ENCODE measurements at places on chromosomes 4 and X.

DNA sequence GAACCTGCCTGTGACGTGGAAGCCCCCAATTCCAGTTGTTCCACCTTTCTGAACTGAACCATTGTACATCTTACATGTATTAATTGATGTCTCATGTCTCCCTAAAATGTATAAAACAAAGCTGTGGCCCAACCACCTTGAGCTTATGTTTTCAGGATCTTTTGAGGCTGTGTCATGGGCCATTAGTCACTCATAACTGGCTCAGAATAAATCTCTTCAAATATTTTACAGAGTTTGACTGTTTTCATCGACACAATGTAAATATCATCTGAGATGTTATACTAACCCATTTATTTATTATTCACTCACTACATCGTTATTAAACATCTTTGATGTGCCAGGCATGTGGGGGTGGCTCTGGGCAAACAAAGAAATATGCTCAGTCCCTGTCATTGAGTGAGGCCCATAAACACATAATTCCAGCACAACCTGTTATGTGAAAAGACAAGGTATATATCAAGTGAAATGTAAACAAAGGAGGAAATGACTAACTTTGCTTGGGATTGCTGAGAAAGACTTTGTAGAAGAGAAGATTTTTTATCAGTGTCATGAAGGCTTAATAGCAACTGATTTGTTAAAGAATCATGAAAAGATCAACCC, 34.5 kb upstream of the PPM1K start:
- peak; percentile 7 for DNase-seq

- peak; percentile 68 for DNase-seq
Observed at GRCh38 chr4:10701702-10702460, 17.3 kb upstream of the CLNK start.

- DNase-seq = no peak
Observed at GRCh38 chr4:142098380-142098779, 462.0 kb downstream of the IL15 start.

GRCh38 chr4:23737571-23737970, 152.3 kb downstream of the PPARGC1A start:
- DNase-seq = peak; percentile 6

DNA sequence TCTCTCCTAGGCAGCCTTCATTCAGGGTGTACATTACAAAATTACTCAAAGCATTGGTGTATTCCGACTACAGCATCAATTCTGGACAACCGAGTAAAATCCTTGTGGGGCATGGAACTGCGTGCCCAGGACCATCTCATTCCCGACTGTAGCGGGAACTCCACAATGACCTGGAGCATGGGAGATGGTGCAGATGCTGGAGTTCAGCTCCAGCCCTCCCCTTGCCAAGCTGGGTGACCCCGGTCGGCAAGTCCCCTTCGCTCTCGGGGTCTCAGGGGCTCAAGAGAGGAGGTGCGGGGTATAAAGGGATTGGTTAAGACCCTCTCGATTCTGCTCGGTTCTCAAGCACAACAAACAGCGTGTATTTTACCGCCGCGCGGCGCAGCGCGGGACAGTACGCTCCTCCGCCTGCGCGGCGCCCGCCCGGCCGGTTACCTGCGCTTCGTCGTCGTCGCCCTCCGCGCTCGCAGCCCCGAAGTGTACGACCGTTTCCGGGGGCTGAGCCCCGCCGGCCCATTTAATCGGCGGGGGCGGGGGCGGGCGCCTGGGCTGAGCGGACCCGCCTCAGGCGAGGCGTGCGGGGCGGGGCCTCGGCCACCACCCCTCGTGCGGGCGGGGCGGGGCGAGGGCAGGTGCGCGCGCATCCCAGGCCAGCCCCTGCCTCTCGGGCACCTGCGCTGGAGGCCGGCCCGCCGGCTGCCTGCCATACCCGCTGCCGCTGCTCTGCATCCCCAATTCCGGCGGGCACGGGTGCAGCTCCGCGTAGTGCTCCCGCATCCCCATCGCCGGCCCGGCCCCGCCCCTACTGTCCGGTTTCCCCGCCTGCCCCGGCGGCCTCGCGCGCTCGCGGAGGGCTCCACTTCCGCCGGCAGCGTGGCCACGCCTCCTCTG, at the start of gene G6PD:
Gene G6PD, minus strand, starts transcription at position 493 of the 891 bp plus-strand sequence. CDS start 691 bp downstream, outside the sequence.
- DNase-seq = peak; percentile 44

GRCh38 chr4:39319676-39320075, 46.5 kb downstream of the RFC1 start:
- peak; percentile 97 for DNase-seq

- no peak for DNase-seq
Observed at GRCh38 chr4:7868892-7869471, 70.7 kb downstream of the AFAP1 start.

GRCh38 chr4:169657470-169658107, 37.2 kb downstream of the CLCN3 start:
- DNase-seq = no peak

GRCh38 chr4:82797405-82798111, 1.0 kb downstream of the SCD5 start:
- peak; percentile 61 for DNase-seq

GRCh38 chr4:139297001-139297410, 4.3 kb upstream of the NAA15 start:
- DNase-seq = peak; percentile 42

- DNase-seq = no peak
Observed at GRCh38 chrX:53247928-53248327, 22.9 kb upstream of the KDM5C start.

DNA sequence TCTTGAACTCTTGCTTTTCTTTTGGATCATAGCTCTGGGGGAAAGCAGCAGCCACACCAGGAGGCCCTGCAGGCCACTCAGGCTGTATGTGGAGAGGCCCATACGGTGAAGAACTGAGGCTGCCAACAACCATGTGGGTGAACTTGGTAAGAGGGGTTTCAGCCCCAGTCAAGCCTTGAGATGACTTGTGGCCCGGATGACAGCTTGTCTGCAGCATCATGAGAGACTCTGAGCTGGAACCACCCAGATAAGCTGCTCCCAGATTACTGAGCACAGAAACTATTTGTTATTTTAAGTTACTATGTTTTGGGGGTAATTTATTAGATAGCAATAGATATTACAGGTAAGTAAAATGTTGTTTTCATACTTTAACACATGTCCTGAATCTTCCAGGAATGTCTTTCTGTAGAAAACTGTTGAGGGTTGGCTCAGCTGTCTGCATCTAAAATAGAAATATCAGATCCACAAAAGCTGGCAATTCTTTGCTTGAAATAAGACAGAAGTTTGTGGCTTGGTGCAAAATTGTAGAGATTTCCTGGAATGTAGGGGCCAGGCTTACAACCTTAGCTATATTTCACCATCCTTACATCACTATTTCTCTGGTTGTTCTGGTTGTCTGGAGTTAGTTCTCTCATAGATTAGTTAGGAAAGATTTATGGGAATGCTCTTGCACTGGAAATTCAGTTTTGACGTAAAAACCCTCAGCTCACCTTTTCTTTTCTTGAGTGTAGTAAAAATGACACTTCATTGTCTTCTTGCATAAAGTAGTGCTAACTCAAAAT, 272.1 kb downstream of the RAPGEF2 start:
- DNase-seq = peak; percentile 65

DNA sequence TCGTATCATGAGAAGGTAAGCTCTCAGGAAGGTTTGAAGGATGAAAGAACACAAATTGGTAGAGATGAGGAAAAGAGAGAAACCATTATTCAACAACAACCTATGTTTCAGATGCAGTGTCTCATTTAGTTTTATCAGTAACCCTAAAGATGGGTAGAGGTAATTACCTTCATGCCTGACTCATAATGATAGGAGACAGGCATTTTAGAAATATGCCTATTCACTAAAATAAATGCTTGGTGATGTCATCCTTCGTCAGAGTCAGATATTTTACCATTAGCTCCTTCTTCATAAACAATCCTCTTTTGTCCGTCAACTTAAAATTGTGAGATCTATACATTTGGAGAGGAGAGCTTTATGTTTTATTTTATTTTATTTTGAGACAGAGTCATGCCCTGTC, 21.5 kb upstream of the RNF150 start:
- DNase-seq = peak; percentile 35

- DNase-seq = peak; percentile 93
Observed at GRCh38 chr4:13888112-13888511, 260.6 kb upstream of the BOD1L1 start.

- no peak for DNase-seq
Observed at GRCh38 chr4:163679189-163679588, 184.7 kb downstream of the TMA16 start.

- DNase-seq = no peak
Observed at GRCh38 chr4:78439328-78439727, 112.2 kb upstream of the ANXA3 start.

- no peak for DNase-seq
Observed at GRCh38 chrX:114272096-114272686, 311.7 kb upstream of the HTR2C start.

- DNase-seq = no peak
Observed at GRCh38 chr4:96052827-96053226, 212.9 kb downstream of the PDHA2 start.

- DNase-seq = peak; percentile 22
Observed at GRCh38 chrX:28205126-28205525, 223.9 kb upstream of the DCAF8L1 start.

GRCh38 chrX:53813670-53814440, 127.3 kb upstream of the HUWE1 start:
- DNase-seq = no peak

DNA sequence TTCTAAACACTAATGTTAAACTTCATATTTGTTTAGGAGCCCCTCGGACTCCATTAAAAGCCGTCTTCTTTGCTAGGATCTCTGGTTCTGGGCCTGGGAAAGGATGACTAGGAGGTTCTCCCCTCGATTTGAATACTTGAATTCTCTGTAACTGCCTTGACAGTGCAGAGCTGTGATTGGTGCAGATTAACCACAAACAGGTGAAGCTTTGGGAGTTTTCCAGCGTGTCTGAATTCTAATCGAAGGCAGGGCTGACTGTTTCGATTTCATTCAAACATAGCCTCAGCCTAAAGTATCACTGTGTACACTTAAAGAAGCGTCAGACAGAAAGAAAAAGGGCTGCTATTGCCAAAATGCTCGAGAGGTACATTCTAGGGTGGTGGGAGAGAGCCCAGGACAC, 29.0 kb downstream of the TFDP3 start:
- DNase-seq = no peak

GRCh38 chr4:151678048-151678872, 82.5 kb downstream of the GATB start:
- no peak for DNase-seq

DNA sequence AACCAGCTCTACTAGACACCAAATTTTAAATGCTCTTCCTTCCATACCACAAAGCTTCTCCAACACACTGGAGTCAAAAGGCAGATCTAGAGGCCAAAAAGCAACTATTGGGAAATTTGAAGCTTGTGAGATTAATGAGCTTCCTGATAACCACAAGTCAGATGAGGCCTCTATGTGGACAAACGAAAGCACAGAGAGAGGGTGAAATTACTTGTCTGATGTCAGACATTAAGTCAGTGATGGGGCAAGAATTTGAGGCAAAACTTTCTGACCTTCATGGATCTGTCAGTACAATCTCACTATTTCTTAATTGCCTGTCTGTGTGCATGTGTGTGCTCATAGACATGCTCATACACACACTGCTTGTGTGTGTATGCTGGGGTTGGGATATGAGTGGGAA, 103.6 kb downstream of the GUCY2F start:
- no peak for DNase-seq

GRCh38 chrX:71556036-71556435, 22.2 kb upstream of the GCNA start:
- DNase-seq = no peak

GRCh38 chrX:112818114-112819007, 22.3 kb downstream of the AMOT start:
- no peak for DNase-seq

- peak; percentile 11 for DNase-seq
Observed at GRCh38 chr4:148834804-148835631, 392.8 kb upstream of the NR3C2 start.

DNA sequence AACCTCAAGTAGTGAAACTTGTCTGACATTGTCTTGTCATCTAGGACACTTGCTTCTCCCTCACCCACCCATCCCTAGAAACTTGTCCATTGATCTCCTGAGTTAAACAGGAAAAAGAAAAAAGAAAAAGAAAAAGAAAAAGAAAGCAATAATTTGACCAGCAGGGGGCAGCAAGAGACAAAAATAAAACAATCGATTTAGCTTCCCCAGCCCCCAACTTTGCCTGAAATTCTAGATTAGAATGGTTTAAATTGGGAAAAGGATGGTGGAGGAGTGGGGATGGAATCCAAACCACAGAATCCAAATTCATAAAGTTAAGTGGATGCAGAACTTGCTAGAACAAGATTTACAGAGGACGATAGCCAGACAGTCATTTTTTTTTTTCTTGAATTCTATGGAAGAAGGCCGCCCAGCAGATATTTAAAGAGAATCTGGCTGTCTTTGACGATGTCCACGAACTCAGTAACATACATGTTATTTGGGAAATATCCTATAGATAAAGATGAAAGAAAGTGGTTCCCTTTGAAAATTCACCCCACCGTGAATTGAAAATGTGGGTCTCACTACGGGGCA, 282.9 kb downstream of the USP46 start:
- DNase-seq = peak; percentile 39

GRCh38 chr4:144357975-144358374, 217.5 kb upstream of the GYPA start:
- DNase-seq = no peak

Measured in fibroblast of lung (primary cell).